ENCODE measurements at places on chromosomes 16 and 17.

GRCh38 chr17:373613-374230, 21.1 kb upstream of the RPH3AL start:
- DNase-seq = no peak

GRCh38 chr17:44076716-44077594, 6.4 kb downstream of the G6PC3 start:
- DNase-seq = peak; percentile 40

GRCh38 chr17:17021194-17021863, 20.9 kb upstream of the MPRIP start:
- DNase-seq = peak; percentile 53

DNA sequence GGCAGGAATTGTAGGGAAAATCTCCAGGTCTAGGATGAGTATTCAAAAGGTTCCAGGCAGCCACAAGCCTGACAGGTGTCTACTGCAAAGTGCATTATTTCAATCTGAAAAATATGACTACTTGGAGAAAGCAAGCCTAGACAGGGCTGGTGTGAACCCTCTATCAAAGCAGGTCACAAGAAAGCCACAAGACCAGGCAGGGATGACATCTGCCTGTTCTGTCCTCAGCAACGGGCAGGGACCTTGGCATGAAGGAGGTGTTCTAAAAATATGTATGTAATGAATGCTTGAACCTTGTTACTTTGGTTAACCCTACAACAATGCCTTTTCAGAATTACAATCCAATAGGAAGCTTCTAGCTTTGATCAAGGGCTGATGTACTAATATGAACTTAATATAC, 1.2 kb upstream of the COX6A2 start:
- DNase-seq = no peak

DNA sequence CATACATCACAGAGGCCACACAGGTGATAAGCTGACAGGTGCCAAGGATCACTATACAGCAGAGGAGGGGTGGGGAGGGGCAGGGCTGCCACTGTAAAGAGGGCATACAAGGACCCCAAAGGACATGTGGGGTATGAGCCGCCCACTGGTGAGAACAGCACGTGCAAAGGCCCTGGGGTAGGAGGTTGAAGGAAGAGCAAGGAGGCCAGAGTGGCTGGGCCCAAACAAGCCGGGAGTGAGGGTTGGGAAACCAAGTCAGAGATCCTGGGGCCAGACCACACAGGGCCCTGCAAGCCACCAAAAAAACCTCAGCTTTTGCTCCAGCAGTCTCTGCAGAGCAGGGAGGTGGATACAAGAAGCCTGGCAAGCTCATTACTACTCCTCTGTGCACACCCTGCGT, 6.5 kb downstream of the NATD1 start:
- DNase-seq = peak; percentile 50

DNA sequence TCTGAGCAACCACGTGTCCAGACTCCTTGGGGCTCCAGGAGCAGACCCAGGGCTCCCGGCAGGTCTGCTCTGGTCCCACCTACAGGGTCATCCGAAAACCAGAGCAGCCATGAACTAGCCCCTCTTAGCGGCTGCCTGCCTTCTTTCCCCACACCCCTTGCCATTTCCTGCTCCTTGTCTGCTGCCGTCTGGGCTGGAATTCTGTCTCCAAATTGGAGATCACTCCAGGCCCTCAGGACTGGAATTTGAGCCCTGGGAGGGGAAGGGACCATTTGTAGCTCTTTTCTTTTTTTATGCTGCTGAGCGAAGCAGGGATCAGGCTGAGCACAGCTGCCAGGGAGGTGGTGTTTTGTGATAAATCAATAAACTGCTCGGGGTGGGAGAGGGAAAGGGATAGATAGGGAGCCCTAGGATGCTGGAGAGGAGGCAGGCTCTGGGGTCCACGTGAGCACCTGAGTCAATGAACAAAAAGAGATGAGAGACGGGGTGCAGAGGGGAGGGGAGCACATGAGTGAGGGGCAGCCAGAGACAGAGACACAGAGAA, 257.5 kb downstream of the ENGASE start:
- no peak for DNase-seq

DNA sequence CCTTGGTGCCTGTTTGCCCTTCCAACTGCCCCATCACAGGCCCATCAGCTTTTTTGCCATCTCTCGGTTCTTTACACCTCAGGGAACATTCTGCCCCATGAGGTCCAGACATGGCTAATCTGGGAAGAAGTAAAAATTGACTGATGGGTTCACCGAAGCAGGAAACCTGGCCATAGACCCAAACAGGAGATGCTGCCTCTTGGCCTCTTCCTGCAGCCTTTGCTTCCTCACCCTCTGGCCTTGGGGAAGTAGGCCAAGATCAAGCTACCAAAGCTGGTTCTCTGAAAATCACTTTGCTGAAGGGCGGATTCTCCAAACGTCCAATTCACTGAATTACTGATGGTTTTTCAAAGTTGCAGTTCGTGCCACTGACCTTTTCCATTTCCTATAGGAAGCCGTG, 56.1 kb downstream of the ARSG start:
- DNase-seq = no peak
